Activated T-helper 1 cell treated with Interleukin-2 at 50 U/mL for 16 hours (primary cell): ENCODE measurements at places on chromosomes 16 and 17.
A peak's percentile ranks its signal among the peaks of the same experiment; 100 is the strongest.

GRCh38 chr16:12065866-12066545 is 89.5 kb downstream of the SNX29 start:
- DNase-seq, result no peak

- no peak for DNase-seq
Measured at GRCh38 chr17:82977606-82978005, 101.8 kb upstream of the METRNL start.

- no peak for DNase-seq
Measured at GRCh38 chr17:37770631-37771518, 26.0 kb upstream of the HNF1B start.

DNA sequence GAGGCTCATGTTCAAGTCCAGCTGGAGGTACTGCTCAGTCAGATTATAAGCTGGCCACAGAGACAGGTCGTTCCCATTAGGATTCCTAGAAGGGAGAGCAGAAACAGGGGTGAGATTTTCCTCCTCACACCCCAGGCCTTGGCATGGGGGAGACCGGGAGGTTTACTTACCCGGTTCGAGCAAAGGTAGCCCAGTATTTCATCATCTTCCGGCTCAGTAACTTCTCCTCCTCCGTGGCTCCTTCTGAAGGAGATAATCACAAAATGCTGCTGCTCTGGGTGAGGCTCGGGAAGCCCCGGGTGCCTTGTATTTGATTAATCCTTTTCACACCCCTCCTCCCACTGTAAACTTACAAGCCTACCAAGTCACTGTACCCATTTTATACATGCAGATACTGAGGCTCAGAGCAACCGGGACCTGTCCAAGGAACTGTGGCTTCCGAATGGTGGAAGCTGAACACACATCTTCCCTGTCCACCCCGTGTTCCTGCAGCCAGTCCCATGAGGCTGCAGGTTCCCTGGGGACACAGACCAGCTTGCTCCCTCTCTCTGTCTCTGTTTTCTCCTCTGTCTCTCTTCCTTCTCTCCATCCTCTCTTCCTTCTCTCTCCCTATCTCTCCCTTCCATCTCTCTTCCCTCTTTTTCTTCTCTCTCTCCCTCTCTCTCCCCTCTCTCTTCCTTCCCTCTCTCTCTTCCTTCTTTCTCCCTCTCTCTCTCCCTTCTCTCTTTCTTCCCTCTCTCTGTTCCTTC is 13.9 kb upstream of the CES1 start:
- DNase-seq, result no peak

- no peak for DNase-seq
Measured at GRCh38 chr17:78999056-78999768, 10.4 kb downstream of the CANT1 start.

DNA sequence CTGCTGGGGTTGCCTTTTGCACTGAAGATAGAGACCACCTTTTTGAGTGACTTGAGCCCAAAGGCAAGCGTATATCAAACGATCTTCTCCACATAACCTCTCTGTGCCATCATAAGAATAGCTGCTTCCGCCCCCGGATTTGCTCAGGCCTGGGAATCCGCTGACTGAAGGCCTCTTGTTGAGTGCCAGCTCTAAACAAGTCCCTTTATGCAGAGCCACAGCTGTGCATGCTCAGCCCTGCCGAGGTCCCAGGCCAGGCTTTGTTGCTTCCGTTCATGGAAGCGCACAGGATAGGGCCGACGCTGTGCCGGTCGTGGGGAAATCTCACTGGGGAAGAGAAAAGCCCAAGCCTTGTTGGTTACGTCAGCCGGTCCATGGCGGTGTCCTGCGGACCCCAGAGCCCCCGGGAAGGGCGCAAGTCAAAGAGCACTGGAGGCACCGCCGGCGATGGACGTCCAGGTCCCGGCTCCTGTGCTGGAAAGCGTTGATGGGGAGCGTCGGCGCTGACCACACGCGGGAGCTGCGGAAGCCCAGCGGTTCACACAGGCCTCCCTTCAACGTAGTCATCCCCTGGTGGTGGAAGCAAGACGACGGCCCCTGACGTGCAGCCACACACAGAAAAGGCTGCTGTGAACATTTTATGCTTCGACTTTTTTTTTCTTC is 23.5 kb upstream of the RPL13 start:
- no peak for DNase-seq

- peak; percentile 89 for DNase-seq
Measured at GRCh38 chr17:29613352-29613837, 9.3 kb downstream of the CORO6 start.

- DNase-seq, result no peak
Measured at GRCh38 chr17:78974635-78975591, 4.8 kb downstream of the LGALS3BP start.

DNA sequence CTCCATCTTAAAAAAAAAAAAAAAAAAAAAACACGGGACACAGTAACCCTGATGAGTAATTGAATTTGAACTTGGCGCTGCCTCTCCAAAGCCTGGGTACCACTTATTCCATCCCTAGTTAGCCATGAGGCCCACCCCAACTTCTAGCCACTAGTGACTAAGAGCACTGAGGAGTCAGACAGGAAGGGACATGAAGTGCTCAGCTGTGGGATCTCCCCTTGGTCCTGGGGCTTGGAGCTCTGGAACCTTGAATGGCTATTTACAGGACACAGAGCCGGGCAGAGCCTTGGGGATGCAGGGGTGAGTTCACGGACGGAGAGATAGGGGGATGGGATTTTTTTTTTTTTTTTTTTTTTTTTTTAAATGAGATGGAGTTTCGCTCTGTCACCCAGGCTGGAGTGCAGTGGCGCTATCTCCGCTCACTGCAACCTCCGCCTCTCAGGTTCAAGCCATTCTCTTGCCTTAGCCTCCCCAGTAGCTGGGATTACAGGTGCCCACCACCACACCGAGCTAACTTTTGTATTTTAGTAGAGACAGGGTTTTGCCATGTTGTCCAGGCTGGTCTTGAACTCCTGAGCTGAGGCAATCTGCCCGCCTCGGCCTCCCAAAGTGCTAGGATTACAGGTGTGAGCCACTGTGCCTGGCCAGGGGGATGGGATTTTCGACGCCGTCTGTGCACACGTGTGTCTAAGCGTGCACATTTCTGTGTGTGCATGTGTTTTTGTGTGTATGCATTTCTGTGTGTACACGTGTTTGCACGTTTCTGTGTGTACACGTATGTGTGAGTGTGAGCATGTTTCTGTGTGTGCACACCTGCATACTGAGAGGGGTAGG is 20.4 kb upstream of the CIBAR2 start:
- DNase-seq, result no peak

- DNase-seq, result no peak
Measured at GRCh38 chr17:31564883-31565301, 173.4 kb downstream of the RAB11FIP4 start.

DNA sequence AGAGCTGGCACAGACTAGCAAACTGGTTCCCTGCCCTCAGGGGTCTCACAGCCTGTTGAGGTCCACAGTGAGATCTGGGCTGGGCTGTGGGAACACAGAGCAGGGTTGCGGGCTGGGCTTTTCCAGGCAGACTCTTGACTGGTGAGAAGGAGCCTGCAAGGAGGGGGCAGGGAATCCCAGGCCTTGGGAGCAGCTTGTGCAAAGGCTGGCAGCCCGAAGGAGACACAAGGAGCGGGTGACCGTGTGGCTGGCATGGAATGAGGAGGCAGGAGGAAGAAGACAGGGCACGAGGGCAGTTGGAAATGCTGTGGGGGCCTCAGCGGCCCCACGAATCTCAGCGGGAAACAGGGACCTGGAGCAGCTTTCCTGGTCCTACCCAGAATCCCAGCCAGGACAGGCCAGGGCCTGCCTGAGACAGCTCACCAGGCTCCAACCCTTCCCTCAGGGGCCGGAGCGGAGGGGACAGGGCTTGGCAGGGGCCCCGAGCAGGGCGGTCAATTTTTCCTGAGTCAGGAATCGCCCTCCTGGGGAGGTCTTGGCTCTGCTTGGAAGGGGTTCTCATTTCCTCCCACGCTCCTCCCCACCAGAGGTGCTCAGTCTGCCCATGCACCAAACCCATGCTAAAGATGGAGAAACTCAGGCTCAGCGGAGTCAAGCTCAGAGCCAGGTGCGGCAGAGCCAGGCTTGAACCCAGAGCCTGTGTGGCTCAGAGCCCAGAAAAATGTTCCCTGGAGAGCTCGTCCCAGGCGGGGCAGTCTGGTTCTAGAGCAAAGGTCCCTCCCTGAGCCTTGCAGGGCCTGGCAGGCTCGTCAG is 9.2 kb upstream of the SNN start:
- no peak for DNase-seq

DNA sequence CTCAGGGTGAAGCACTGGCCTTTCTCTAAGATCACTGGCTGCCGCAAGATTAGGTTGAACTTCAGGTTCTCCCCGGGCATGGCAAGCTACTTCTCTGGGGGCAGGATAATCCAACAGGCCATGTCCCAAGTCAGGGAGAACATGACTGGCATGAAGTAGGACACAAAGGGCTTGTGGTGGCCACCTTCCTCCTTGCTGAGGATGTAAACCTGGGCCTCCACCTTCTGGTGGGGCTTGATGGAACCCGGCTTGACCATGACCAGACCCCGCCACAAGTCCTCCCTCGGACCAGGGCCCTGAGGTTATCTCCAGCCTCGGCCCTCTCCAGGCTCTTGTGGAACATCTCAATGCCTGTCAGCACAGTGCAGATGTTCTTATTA is 211.1 kb upstream of the WSB1 start:
- DNase-seq, result no peak

DNA sequence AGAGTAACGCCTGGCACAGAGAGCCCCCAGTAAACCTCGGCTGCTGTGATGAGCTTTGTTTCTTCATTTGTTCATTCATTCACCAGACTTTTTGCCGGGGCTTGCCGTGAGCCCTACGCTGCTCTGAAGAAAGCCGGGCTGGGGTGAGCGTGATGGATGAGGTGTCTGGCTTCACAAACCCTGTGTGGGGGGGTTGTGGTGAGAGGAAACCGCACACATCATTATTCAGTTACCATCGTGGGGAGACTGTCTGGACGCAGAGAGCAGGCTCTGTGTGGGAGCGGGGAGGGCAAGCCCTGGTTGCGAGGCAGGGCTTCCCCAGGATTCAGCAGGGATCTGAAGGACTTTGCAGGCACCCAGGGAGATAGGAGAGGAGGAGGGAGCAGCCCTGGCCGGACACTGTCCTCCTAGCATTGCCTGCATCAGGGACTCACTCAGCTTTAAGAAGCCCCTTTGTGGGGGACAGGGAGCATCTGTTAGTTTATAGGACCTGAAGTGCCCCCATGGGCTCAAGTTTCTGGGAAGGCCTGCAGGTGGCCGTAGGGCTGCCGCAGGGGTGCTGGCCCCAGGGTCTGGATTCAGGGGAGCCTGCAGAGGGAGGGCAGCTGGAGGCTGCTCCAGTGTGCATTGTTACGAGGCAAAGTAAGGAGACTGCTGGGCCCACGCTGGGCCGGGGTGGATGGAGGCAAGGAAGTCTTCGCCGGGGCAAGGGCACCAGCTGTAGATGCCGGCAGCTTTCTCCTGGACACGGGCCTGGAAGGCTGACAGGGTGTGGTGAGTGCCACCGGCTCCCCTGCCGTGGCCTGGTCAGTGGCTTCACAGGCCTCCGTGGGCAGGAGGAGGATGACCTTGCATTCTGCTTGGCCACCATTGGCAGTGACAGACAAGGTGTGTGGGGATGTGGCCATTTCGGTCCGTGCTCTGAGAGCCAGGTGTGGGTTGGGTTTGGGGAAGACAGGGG is 334.5 kb downstream of the SEC14L1 start:
- DNase-seq, result peak; percentile 49

- peak; percentile 31 for DNase-seq
Measured at GRCh38 chr16:525520-526180, 1.9 kb upstream of the CAPN15 start.

GRCh38 chr17:35695613-35696012 is 35.8 kb upstream of the RASL10B start:
- no peak for DNase-seq

GRCh38 chr17:8488491-8488890 is 52.8 kb downstream of the NDEL1 start:
- no peak for DNase-seq

DNA sequence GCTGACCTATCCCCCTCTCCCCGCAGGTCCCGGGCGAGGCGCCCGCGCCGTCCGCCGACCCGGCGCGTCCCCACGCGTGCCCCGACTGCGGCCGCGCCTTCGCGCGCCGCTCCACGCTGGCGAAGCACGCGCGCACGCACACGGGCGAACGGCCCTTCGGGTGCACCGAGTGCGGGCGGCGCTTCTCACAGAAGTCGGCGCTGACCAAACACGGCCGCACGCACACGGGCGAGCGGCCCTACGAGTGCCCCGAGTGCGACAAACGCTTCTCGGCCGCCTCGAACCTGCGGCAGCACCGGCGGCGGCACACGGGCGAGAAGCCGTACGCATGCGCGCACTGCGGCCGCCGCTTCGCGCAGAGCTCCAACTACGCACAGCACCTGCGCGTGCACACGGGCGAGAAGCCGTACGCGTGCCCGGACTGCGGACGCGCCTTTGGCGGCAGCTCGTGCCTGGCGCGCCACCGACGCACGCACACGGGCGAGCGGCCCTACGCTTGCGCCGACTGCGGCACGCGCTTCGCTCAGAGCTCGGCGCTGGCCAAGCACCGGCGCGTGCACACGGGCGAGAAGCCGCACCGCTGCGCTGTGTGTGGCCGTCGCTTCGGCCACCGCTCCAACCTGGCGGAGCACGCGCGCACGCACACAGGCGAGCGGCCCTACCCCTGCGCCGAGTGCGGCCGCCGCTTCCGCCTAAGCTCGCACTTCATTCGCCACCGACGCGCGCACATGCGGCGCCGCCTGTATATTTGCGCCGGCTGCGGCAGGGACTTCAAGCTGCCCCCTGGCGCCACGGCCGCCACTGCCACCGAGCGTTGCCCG is 10.3 kb downstream of the ZNF771 start:
- DNase-seq, result peak; percentile 84

DNA sequence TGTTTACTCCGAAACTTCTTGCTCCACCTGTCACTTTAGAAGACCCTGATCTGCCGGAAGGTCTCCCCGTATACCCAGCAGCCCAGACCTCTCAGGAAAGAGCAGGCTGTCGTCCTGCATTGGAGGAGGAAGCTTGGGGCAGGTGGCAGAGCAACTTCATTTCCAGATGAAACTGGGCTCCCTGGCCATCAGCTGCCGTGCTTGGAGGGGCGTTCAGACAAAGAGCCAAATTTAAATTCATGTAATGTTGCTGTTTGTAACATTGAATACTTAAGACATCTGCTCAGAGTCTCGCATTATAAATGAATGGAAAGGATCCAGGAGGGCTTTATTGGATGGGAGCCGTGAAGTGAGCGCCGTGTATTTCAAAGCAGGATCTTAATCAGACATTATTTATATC is 628.5 kb downstream of the MAF start:
- DNase-seq, result no peak

GRCh38 chr16:12629271-12629670 is 174.4 kb downstream of the CPPED1 start:
- DNase-seq, result no peak

- no peak for DNase-seq
Measured at GRCh38 chr16:51440131-51440889, 289.2 kb upstream of the SALL1 start.

DNA sequence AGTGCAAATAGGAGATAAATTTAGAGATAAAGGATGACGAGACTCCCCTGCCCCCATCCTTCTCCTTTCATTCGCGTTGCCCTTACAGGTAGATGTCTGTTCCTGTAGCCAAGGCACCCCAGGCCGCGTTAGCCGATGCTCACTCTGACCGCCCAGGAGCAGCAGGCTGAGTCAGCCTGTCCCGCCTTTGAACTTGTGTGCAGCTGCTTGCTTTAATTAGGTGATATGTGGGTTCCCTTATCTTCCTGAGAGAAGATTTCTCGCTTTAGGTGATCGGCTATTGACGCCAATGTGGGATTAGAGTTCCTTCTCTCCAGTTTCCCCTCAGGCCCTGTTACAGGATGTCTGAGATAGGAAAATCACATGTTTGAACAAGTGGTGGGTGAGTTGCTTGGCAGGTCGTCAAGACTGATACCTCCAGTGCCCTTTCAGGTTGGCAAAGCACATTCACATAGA is 119.5 kb downstream of the MSI2 start:
- DNase-seq, result no peak
